ENCODE measurements at places on chromosomes 5 and 9.

DNA sequence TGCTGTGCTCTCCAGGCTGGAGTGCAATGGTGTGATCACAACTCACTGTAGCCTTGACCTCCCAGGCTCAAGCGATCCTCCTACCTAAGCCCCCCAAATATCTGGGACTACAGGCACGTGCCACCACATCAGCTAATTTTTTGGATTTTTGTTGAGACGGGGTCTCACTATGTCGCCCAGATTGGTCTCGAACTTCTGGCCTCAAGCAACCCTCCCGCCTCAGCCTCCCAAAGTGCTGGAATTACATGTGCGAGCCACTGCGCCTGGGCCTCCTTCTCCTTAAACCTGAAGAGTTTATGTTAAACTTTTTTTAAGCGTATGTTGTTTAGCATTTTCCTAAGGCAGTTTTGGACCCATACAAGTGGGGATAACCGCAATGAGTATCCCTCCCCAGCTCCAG is 30.8 kb upstream of the SUSD3 start:
- DNase-seq, result no peak

DNA sequence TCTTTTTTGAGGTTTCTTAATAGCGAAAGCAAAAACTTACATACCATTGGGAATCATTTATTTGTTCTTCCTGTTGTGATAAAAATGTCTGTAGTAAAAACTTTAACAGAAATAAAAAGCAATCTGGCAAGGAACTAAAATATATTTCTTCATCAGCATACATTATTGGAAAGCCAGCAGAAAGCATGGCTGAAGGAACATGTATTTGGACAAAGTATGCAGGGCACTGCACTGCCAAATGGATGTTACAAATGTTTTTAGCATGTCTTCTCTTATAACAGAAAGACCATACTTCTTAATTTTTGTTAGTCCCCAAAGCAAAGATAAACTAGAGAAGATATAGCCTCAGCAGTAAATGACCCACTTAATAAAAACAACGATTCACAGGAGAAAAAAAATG is 80.5 kb downstream of the SMIM15 start:
- DNase-seq, result peak; percentile 15

- DNase-seq, result no peak
These were observed 29.7 kb downstream of the ZNF462 start for GRCh38 chr9:106892632-106893031.

DNA sequence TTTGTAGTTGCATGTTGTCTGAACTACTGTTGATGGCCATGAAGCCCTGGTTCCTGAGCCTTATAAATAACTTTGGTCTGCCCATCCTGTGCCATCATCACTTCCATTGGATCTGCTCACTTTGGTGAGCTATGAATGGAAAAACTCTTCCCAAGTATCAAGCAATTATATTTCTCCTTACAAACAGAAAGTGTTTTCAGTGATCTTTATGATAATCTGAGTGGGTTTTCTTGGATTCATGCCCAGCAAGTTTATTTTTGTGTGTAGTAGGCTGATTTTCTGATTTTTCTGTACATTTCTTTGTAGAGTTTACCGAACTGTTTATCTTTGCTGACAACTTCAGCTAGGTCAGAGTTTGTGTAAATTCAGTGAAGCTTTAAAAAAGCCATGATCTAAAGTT is 31.0 kb downstream of the CAMK4 start:
- DNase-seq, result no peak

GRCh38 chr5:60929024-60929423 is 15.8 kb downstream of the ERCC8 start:
- no peak for DNase-seq

GRCh38 chr5:58262226-58262625 is 197.7 kb downstream of the PLK2 start:
- no peak for DNase-seq

GRCh38 chr9:37398464-37399025 is 24.0 kb upstream of the GRHPR start:
- DNase-seq, result no peak

DNA sequence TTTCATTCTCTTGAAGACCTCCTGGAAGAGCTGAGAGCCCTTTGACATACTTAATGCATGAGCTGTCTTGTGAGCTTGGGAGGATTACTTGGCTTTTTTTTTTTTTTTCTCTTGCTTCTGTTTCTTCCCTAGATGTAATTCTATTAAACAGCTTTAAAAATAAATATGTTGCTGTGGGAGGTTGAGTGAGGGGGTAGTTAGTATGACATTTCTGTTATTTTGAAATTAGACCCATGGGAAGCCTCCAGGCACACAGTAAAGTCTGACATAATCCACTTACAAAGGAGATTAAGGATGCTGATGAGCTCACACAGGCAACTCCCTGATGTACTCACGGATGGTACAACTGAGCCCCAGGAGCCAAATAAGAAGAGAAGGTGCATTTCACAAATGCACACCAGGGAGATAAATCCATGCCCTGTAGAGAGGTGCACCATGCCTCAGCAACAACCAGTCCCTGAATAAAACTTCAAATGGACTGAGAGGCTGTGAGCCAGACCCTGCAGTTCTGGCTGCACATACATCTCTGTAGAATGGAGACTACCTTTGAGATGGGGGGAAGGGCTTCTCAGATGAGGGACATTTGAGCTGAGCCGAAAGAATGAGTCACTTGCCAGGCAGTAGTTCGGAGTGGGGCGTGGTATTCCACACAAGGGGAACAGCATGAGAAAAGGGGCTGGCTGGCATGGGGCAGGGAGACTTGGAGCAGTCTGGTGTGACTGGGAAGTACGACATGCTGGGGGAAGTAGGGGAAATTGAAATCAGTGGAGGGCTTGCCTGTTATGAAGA is 68.7 kb downstream of the ACTL7B start:
- DNase-seq, result no peak

GRCh38 chr9:125902831-125903512 is 155.8 kb downstream of the PBX3 start:
- no peak for DNase-seq

- DNase-seq, result no peak
These were observed 97.9 kb downstream of the EFNA5 start for GRCh38 chr5:107572715-107573368.

DNA sequence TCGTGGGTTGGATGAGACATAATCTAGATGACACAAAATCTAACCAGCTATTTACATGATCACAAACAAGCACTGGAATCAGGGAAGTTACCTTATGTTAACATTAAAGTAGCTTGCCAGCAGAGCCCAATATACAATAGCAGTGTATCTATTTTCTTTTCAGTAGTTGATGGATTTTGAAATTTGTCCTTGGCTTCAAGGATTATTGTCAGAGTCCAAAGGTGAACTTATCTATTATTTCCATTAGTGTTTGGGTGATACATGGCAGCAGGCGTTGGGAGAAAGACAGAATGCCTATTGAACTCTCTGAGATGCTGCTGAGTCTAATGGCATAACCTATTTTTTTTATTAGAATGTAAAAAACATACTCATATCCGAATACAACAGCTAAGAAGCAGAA is 223.2 kb upstream of the ACTBL2 start:
- no peak for DNase-seq
